ENCODE measurements at places on chromosomes 5 and 9. TPM values are rescaled to one million over a fixed set of nuclear protein-coding genes. Genes with fewer than 3 reads are reported as not detected.

GRCh38 chr9:126336736-126337325, 10.2 kb downstream of the MVB12B start:
- DNase-seq: no peak

GRCh38 chr5:173035904-173036707, 20.0 kb upstream of the CREBRF start:
- DNase-seq: no peak

DNA sequence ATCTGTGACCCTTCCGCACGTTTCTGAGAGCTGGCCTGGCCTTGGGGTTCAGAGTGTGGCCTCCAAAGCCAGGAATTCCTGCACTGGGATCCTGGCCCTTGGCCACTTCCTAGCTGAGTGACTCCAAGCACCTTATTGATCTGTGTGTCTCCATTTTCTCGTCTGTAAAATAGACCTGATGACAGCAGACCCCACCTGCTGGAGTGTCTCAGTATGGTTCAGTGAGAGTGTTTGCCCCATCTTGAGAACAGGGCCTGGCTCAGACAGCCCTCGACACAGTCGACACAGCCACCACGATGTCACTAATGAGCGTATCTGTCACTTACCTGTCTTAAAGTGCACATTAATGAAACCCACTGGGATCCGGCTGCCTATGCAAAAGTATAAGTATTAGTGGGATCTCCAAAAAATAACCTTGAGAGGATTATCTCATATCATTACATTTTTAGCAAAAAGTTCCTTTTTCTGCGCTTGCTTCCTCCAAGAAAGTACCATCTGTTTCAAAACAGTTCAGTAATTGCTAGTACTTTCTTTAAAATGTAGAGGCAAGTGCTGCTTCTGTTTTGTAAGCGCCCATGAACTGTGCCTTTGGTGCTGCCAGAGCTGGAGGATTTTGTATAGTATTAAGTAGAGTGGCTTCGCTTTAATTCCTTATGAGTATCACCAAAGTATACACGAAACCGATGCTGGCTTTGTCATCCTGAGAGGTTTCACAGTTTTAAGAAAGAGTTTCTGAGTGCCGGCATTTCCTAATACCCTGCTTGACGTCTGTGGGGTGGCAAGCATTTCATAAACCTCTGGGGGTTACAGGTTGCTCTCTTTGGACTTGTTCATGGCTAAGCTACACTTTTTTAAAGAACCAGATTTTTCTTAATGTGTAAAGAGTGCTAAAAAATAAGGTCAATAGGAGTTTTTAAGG, 31.7 kb downstream of the UBE2QL1 start:
- DNase-seq: no peak

The PLCXD3 gene
- total RNA-seq: not detected

DNA sequence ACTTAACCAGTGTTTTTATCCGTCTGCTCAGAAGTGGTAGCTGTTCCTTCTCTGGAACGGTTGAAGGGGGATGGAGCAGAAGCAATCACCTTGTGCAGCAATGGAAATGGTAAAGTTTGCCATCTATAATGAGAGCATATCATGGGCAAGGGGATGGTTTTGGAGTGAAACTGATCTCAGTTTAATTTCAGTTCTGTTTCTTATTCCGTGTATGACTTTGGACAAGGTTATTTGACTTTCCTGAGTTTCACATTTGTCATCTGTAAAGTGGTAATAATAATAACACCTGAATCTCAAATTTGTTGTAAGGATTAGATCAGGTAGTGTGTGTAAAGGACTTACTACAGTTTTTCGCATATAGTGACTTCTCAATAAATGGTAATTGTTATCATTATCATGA, 106.1 kb downstream of the PCSK1 start:
- DNase-seq: no peak

The PRRC1 gene
- 36.0 TPM for total RNA-seq

GRCh38 chr9:137801023-137801319, 76.6 kb upstream of the CACNA1B start:
- DNase-seq: no peak

The C9orf50 gene
- not detected for total RNA-seq

DNA sequence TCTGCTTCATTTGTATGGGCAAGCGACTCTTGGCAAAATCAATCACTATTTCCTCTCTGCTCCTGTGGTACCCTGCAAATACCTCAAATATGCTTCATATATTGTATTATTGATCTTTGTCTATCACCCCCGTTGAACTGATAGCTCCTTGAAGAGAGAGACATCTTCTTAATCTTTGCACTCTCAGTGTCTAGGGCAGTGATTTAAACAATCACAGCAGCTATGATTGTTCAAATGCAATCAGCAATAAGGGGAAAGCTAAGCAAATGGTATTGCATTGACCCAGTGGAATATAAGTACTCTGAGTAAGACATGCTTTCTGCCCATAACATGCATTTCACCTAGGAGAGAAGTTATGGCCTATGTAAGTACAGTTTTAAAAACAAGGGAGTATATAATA, 90.2 kb downstream of the SUSD1 start:
- no peak for DNase-seq

GRCh38 chr9:99947395-99947794, 40.9 kb downstream of the STX17 start:
- DNase-seq: no peak

GRCh38 chr5:74056789-74057164, 430.8 kb downstream of the ARHGEF28 start:
- no peak for DNase-seq

The CD14 gene
- 0.42 TPM for total RNA-seq

DNA sequence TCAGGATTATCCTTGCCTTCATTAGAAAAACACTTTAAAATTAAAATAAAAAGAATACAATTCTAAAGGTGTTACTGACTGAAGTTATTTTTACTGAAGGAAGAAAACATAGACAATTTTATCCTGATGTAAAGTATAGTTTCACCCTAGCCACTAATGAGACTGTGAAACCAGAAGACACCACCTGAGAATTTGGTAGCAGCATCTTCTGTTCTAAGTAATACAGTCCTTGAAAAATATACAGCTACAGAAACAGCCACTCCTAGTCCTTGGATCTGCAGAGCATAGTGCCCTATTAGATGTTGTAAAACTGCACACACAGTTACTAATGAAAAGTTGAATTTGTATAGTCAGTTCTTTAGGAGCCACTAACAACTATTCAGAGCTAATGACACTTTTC, 377.7 kb downstream of the PRR16 start:
- DNase-seq: no peak

The PSD2 gene
- not detected for total RNA-seq

The ZNF883 gene
- total RNA-seq: 0.57 TPM

DNA sequence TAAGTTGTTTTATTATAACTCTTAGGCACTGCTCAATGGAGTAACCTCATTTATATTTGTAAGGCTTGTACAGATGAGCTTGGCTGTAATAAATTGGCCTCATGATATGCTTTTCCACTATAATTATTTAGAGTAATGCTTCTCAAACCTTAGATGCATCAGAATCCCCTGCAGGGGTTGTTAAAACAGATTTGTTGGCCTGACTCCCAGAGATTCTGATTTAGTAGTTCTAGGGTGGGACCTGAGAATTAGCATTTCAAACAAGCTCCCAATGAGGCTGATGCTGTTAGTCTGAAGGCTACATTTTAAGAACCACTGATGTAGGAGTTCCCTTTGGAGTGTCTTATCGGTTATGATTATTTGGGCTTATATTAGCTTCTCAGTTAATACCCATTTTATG, 38.2 kb upstream of the ARSB start:
- DNase-seq: no peak

- DNase-seq: no peak
These were observed at the start of gene RASEF for GRCh38 chr9:83062651-83063527. TSS of gene RASEF (minus strand) at chr9:83063142. CDS start at chr9:83062867, 275 bp downstream.

- no peak for DNase-seq
These were observed 18.5 kb downstream of the OR2V1 start for GRCh38 chr5:181112476-181112875.

The GZMA gene
- 365 TPM for total RNA-seq

The BTNL9 gene
- not detected for total RNA-seq

Measured in activated CD8-positive, alpha-beta T cell treated with anti-CD3 and anti-CD28 coated beads, Interleukin-2, amount 10 ng/mL, durations not matched to agents 7 days and 5 days (primary cell).